ENCODE measurements at places on chromosomes 11 and 22.
A peak's percentile ranks its signal among the peaks of the same experiment; 100 is the strongest.

- peak; percentile 91 for DNase-seq
Measured at GRCh38 chr11:76830639-76831327, 29.9 kb upstream of the ACER3 start.

DNA sequence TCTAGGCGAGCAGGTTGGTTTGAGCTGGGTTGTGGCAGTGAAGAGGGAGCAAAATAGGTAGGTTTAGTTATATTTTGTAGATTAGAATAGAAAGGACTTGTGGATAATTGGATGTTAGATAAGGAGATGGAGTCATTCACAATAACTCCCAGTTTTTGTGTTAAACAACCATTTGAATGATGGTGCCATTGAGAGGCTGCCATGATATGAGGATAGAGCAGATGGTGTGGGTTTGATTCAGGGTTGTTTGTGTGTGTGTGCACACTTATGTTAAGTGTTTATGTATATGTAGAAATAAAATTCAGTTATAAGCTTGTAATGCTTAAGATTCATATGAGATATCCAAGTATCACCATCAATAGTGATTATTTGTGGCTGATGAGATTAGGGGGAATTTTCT lies 166.6 kb downstream of the NXPE2 start:
- DNase-seq = no peak

- peak; percentile 29 for DNase-seq
Measured at GRCh38 chr11:118175031-118175992, 1.1 kb downstream of the SCN2B start.

DNA sequence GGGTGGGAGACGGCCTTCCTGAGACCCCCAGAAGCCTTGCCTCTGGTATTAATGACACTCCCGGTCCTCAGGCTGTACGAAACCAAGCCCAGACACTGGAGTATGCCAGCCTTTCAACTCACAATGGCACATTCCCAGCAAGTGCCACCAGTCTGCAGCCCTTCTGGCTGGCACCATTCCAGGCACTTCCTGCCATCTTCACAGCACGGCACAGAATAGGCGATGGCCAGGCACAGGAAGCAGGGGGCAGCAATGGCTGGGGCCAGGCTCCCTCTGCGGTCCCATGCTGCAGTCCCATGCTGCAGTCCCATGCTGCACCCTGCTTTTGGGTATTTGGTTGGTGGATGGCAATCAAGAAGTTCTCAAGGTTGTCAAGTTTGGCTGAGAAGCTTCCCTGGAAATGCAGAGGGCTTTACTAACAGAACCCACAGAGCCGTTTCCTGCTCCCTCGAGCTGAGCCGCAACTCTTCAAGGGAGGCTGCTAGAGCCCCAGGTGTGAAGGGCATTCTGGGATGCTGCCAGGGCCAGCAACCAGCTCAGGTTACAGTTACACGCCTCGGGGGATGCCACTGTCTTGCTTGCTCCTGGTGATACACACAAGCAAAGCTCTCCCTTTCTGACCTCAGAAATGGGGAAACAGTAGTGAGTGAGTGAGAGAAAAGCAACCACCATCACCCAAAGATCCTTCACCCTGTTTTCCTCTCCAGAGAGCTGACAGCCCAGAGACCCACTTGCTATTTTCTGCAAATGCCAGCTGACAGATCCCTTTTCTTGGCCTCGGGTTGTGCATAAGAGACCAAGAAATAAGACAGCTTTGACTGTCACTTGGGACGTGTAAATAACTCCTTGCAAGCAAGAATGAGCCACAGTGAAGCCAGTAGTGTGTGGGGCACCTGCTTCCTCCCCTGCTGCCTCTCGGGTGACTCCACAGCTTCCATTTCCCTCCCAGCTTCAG lies 23.9 kb downstream of the LRFN4 start:
- DNase-seq = peak; percentile 92

DNA sequence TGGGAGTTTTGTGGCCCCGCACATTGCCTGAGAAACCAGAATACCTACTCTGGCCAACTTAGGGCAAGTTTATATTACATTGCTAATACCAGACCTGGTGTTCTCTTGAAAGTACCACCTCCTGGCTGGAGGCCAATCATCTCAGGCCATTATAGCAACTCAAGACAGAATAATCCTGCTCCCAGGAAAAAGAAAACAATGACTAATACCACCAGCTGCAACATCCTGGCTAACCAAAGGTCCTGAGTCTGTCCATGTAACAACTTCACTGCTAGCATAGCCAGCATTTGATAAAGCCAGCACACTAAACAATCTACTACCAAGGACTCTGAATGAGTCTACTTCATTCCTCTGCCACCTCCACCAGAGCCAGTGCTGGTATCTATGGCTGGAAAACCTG lies 1298.7 kb upstream of the CNTN5 start:
- peak; percentile 17 for DNase-seq

DNA sequence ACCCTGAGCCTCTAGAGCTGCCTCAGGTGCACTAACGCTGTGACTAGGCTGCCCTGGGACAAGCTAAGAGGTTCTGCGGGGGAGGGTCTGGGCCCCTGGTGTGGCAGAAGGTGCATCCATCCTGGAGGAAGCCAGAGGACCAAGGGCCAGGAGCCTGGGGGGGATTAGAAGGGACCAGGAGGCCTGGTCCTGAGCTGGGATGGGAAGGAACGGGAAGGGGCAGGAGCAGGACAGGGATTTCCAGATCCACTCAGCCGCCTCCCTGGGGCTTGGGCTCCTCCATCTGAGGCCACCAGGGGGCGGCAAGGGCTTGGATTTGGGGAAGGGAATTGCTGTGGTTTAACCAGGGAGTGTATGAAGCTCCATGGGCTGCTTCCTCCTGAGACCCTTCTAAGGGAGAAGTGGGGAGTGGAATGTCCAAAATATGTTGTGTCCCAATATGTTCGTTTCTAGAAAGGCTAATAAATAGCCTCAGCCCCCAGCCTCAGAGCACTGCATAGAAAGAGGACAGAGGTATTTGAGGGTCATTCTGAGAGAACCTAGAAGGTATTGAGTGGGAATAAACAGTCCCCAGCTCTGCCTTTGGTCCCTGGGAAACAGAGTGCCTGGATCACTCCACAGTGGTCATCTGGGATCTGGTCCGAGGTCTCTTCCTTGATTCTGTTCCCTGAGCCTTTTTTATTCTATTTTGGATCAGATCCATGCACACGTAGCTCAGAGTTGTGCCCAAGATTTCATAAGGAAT lies 17.4 kb upstream of the PRAME start:
- peak; percentile 44 for DNase-seq

DNA sequence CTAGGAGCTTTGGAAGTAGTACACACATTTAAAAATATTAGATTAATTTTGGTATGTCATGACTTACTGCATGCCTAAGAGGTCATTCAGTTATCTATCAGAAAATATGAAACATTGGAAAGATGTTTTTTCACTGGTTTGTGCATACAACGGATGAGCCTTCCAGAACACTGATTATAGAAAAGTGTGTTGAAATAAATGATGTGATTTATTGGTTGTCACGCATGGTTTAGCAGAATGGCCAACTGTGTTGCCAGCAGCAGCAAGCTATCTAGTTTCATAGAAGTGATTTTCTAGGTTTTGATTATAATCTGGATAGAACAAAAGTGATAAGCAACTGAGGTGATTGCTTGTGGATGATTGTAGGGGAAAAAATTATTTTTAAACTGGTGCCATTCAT lies 53.6 kb downstream of the DDX10 start:
- peak; percentile 51 for DNase-seq

GRCh38 chr11:64252003-64252872 lies 908 bp downstream of the PLCB3 start:
- DNase-seq = no peak

DNA sequence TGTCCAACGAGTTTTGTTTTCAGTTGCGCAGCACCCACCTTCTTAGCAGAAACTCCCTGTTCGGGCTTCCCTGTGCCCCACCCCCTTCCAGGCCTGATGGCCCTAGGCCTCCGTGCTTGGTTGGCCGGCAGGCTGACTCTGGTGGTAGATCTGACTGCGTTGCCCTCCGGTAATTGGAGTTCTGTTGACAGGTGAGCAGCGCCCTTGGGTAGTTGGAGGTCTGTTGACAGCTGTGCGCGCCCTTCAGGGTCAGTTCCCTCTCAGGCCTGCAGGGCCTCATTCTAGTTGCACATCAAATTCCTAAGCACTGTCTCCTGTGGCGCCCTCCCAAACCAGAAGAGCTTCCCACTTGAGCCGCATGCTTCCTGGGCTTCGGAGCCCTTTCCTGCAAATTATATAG lies 776 bp downstream of the DGCR6 start:
- no peak for DNase-seq

DNA sequence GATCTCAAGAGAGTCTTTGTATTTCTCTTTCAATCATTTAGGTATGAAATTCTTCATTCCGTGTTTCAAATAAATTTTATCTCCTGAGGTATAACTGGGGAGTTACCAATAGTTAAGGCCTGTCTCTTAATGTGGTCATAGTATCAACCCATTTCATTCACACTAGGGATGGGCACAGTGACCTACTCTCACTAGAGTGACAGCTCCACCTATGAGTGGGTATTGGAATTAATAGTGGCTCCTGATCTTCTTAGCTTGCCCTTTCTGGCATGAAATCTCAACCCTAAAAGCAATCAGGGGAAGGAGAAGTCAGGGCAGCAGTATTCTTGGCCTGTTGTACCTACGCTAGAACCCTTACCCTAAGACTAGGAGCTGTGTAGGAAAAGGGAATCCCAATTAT lies 507.7 kb downstream of the FAM181B start:
- DNase-seq = no peak

GRCh38 chr11:2483426-2483825 lies 38.6 kb downstream of the KCNQ1 start:
- DNase-seq = no peak

DNA sequence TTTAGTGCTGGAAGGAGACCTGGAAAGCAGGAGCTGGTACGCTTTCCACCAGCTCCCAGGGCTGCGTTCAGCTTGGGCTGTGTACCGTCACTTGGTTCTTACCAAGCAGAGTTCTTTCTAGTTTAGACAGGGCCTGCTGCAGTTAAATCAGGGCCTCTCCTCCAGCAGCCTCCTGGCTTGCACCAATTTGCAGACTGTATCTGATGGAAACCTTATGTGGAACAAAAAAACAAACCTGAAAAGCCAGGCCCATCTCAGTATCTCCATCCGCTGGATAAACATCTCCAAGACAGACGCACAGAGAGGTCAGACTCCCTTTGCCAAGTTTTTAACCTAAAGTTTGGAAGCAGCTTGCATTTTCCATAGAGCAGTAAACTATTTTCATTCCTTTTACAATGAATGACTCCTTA lies 288.6 kb upstream of the SORL1-AS1 start:
- DNase-seq = no peak

DNA sequence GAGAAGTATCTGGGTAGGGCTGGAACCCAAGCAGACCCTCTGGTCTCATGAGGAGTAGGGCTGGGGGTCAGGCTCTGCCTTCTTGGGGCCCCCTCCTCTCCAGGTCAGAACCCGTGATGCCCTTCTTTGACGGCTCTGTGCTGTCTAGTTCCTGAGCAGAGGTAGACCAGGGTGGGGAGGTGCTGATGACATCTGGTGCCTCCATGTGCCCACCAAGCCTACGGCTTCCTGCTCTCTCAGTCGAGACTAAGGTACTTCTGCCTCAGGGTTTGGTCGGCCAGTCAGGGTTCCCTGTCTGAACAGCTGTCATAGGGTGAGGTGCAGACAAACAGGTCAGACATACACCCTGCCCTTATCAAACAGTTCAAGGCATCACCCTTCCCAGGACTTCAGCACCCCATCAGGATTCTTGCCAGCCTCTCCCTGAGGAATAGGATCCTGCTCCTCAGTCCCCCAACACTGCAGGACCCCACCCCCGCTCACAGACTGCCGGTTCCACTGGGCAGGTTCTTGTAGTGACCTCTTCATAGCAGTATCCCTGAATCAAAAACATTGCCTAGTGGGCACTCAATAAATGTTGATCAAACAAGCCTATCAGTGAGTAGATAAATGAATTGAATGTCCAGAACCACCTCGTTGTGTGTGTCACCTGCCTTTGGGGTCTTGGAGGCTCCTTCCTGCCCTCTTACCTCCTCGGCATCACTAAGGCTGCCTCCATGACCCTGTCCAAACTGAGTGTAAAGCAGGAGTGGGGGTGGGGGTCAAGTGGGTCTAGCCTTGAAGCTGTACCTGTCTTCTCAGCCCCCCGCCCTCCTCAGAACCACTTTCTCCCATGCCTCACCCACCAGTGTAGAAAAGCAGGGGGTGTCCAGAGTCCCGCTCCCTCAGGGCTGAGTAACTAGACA lies 158.2 kb downstream of the BUD13 start:
- DNase-seq = no peak

DNA sequence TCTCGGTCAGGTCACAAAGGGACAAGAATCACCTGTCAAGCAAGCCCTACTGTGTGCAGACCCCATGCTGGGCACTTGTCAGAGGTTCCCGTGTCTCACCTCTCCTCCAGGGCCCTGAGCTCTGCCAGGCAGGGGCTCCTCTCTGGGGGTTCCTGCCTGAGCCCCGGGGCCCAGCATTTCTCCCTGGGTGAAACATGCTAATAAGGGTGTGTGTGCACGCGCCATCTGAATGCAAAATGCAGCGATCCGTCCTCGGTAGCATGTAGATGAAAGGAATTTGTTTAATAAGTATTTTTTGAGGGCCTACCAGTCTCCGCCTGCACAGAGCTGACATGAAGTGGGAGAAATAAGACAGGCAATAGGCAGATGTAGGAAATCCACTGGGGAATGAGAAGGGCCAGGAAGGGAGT lies 5.8 kb downstream of the ELFN2 start:
- no peak for DNase-seq

DNA sequence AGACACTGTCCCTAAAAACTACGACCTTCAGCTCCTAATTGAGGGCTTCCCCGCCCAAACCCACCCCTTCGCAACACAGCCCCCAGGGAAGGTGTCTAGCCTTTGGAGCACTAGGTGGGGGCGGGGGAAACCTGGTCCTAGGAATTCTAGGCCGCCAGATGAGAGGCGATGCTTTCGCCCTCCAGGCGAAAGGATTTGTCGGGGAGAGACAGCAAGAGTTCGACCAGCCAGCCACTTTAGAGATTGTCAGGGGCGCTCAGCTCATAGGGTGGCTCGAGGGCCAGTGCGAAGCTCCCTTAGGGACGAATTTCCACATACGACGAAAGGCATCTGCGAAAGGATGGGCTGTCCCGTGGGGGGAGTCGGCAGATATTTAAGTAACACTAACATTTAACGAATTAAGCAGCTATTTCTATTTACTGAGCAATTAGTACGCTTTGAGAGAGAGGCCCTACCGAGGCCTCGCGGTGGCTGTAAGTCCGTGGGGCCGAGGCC lies 5.3 kb downstream of the CD248 start:
- no peak for DNase-seq

DNA sequence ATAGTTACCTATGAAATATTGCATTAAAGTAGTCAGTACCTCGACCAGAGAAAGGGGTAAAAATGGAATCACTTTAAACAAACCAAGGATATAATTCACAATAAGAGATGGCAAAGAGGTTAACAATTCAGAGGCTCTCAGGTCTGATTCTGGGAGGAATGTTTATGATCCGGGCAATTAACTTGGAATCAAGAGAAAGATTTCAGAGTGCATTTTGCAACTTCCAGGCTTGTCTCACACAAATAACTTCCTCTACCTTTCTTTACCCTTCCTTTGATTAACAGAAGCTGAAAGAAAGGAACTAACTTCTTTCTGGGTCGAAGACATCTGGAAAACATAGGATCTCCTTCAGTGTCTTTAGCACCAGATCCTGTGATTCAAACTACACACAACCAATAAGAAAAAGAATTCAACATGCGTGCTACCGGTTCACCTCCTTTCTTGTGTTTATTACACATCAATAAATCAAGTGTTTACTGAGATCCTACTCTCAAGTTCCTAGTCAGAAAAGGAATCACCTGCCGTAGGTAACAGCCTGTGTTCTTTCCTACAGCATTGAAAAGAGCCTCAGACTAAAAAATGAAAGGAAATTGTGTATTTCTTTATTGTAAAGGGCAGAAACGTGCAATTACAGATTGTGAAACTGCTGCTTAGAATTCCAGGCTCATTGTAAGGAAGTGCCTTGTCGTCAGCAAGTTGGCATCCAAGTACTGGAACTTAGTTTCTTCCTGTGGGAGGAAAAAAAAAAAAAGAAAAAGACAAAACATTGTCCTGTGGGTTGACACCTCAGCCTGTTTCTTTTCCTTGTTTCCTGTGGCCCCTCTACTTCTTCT lies 29.5 kb downstream of the CARD18 start:
- DNase-seq = no peak

All from NCI-H2171 treated with DMSO at 0.1 percent for 48 hours (cell line).